ENCODE measurements at places on chromosomes 5 and 9.

GRCh38 chr5:95241161-95241560 lies 43.7 kb downstream of the MCTP1 start:
- no peak for DNase-seq

DNA sequence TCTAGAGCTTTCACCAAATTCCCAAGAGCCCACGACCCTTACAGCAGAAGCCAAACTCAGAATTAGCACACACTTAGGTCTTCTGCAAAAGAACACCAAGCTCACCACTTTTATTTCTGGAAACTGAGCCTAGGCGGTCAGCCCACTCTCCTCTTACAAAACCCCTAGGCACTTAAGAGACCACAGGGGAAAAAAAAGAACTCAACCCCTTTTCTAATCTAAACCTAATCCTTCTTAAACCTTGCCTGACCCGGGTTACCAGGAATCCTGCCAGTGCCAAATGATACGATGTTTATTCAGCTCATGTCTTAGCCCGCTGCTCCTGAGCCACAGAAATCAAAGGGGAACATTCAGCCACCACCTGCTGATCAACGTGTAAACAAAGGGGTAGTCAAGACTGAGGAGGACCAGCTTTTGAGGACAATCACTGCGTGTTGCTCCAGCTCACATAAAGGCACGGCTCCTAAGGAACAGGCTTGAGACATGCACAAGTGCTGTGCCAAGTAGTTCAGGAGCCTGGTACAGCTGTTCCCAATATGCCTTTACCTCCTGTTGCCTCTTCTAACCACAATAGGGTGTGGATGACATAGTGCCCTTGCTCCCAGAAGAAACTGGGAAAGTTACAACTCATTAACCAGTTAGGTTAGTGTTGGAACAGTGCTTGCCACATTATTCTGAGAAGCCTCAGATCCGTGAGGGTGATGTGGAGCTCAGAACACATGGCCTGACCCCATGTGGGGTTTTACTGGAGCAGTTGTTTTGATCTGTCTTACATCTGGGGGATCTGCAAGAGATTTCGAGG lies 49.3 kb downstream of the ZFAND5 start:
- DNase-seq = no peak

DNA sequence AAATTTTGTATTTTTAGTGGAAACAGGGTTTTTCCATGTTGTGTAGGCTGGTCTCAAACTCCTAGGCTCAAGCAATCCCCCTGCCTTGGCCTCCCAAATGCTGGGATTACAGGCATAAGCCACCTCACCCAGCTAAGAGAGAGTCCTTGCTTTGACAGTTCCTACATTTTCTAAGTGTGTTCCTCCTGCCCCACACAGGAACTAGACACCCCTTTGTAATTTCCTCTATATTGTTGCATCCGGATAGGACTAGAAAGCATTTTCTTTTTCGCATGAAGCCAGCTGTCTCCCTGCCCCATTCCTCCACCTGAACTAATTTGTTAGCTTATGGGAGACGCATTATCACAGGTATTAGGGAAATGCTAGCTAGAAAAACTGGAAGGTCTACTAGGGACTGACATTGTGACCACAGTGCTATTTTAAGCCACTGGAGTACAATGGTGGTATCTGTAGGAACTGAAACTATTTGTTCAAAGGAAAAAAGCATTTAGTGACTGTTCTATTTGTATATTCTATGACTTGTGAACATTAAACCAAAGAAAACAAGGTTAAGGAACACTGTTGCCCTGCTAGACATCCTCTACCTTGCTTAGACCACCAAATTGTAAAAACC lies 214.1 kb downstream of the SMARCA2 start:
- no peak for DNase-seq

DNA sequence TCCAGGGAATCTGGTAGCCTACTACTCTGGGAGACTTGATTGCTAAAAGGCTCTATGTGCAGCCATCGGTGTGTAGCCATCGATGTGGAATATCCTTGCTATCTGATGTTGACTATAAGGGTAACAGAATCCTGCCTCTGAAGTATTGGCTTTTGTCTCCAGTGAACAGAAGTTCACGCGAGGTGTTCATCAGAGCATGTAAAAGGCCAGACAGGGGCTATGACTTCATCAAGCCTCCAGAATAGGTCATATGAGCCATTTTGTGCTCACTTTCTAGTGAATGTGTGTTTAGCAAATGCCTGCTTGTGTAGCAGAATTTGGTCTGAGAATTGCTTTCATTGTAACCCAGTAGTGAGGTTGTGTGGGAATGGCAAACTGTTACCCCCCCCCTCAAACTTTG lies 66.8 kb upstream of the RAD23B start:
- no peak for DNase-seq

DNA sequence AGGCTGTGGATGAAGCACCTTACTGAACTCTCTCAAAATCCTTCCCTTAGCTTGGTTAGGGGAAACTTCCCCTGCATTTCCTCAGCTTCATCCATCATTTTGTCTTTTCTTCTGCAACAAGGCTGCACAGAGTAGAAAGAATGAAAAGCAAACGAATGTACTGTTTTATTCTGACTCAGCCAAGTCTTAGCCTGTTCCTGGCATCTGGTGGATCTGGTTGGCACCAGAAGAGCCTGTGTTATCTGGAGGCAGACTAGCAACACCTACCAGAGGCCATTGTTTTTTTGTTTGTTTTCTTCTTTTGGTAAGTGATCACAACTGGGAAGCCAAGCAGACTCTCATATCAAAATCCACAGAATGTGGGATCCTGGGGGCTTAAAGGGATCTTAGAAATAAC lies 200.7 kb downstream of the FANCC start:
- no peak for DNase-seq

GRCh38 chr9:112445196-112445595 lies 41.4 kb upstream of the KIAA1958 start:
- no peak for DNase-seq

DNA sequence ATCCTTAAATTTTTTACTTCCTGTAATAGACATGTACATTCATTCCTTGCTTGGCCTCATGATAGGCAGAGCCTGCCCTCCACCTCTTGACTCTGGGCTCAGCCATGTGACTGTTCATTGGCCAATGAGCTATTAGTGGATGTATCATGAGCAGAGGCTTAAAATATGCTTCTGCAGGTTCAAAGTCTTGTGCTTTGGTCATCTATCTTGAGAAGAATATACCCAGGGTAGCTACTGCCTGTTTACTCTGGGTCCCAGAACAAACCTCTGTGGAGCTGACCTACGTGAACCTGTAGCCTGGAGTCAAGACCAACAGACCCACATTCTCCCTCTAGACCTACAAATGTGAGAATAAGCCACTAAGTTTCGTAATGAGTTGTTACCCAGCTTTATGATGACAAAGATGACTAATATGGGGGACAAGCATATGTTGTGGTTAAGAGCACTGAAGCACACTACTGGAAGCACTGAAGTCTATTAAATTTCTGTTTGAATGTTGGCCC lies 244.4 kb downstream of the MAST4 start:
- no peak for DNase-seq

DNA sequence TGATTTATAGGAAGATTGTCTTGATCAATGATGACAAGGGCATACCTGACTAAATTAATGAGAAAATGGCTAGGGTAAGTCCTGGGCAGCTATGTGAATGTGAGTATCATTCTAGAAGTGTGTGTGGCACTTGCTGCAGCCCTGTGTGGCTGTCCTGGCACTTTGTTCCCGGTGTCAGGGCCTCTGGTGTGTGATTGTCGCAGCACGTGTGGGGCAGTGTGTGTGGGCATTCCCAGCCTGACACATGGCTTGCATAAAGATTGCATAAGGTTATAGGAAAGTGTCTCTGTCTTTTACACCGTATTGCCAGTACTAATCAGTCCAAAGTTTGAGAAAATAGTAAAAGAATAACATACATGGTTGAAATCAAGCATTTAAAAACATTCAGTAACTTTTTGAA lies 74.4 kb downstream of the TRIO start:
- DNase-seq = no peak

GRCh38 chr5:108078345-108078744 lies 303.6 kb downstream of the FBXL17 start:
- no peak for DNase-seq

GRCh38 chr9:36029765-36030528 lies 6.8 kb upstream of the RECK start:
- DNase-seq = no peak

DNA sequence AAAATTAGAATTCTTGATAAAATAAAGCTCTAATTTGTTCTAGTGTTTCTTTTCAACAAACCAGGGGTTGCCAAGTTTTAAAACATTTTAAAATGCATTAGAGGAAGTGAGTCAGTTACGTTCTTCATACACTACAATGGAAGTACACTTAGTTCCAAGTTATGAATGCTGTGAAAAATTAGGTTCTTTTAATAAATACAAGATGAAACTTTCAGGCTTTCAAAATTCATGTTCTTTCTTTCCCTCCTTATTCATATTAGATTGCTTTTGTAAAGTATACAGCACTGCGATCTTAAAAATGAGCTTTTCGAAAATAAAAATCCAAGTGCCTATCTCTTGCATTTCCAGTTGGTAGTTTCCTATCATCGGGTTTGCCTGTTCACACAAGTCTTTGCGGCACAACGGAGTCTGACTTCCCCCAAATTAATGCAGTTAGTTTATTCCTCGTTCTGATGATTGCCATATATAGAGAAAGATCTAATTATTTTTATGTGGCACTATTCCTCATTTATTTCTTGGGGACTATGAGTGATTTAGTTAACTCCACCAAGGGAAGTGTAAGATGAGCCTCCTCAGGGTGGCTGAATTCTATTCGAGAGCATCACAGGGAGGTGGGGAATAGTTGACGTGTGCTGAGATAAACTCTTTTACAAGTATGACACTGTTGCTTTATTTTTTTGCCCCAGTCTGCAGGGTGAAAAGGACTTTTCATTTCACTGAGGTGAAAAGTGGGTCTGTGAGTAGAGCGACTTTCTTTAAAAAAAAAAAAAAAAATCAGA lies 238.2 kb downstream of the CD180 start:
- DNase-seq = no peak

GRCh38 chr5:146006470-146007190 lies 70.3 kb downstream of the SH3RF2 start:
- no peak for DNase-seq

- no peak for DNase-seq
Observed at GRCh38 chr5:37249815-37250164, 614 bp upstream of the CPLANE1 start.

DNA sequence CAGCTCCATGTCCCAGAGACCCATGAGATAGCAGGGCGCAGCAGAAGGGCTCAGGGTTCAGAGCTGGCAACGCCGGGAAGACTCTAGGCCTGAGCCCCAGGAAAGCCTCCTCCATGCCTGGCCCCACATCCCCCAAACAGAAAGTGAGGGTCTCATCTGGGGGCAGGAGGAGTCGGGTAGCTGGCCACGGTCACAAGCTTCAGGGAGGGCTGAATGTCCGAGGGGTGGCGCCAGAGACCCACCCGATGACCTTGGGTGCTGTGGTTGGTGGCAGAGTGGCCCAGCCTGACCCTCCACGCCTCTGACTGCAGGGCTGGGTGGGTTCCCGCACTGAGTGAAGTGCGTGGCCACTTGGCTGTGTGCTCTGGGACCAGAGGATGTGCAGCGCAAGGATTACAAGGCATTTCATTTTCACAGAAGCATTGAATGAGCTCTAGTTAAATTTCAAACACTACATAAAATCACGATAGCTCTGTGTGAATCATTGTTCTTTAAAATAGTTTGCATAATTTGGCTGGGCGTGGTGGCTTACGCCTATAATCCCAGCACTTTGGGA lies 3.0 kb downstream of the C8G start:
- peak; percentile 60 for DNase-seq

- no peak for DNase-seq
Observed at GRCh38 chr5:179980767-179981166, 73.1 kb upstream of the TBC1D9B start.

GRCh38 chr9:788777-789176 lies 52.7 kb upstream of the DMRT1 start:
- no peak for DNase-seq

DNA sequence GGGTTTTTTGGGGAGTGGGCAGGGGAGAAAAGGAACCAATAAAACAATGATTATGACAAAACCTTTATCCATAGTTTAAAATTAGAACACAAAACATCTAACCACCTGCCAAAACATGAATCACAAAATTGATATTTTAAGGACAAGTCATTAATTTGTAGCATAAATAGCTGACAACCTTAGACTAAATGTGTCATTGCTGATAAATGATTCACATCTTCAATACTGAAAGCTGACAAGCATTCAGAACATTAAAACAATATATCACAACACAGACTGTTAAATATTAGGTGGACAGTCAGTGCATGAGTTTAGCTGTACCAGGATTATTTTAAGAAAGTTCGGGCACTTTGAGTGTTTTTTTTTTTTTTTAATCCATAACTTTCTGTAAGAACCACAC lies 71.5 kb downstream of the NR3C1 start:
- no peak for DNase-seq

DNA sequence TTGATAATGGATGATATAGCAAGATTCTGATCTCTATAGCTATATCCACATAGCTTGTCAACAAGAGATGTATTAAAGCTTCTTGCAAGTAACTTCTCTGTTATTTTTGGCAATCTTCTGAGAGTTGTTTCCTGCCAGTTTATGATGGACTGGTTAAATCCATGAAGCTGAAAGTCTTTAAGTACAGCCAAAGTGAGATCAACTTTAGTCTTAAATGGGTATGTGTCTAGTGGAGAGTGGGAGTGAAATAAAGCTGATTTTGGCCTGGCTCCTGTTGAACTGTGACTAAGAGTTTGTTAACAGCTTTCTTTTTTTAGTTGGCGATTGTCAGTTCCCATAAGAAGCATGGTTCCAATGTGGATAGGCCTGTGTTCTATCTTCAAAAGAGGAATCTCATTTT lies 350.9 kb upstream of the PCSK5 start:
- no peak for DNase-seq

- no peak for DNase-seq
Observed at GRCh38 chr9:89502038-89502601, 4.2 kb upstream of the SEMA4D start.

DNA sequence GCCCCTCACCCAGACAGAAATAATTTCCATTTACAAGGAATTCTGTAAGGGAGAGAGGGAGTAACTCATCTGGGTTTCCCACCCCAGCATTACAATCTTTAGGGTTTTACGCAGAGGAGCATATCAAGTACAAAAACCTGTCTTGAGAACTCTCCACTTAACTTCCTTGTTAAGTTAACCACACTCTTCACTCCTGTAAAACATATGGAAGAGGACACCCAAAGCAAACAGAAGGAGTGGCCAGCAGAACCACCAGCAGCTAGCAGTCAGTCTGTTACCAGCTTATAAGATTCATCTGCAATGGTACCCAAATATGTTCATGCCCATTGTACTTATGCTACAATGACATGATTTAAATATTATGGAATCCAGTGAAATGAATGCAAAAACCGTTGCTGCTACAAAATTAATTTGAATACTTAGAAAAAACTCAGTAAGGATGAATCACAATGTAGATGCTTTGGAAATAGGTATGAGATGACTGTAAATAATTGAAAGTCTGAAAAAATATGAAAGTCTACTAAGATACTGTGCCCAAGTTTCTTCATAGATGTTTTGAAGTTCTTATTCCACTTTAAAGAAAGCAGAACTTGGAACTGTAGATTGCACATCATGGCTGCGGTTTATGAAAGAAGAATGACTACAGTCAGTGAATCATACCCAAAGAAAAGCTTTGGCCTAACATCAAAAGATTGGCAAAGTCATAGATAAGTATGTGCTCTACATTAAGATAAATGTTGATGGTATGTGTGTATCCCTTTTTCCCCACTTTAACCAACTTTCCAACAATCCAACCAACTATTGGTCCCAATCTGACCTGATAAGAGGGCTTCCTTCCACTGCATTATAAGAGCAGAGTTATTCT lies 233.6 kb downstream of the ACTL7B start:
- no peak for DNase-seq

Data from RWPE2 (cell line).